Neural crest cell (in vitro differentiated cells): ENCODE measurements at places on chromosomes 7 and 10.

- no peak for DNase-seq
Measured at GRCh38 chr7:27775782-27776181, 35.8 kb downstream of the TAX1BP1 start.

DNA sequence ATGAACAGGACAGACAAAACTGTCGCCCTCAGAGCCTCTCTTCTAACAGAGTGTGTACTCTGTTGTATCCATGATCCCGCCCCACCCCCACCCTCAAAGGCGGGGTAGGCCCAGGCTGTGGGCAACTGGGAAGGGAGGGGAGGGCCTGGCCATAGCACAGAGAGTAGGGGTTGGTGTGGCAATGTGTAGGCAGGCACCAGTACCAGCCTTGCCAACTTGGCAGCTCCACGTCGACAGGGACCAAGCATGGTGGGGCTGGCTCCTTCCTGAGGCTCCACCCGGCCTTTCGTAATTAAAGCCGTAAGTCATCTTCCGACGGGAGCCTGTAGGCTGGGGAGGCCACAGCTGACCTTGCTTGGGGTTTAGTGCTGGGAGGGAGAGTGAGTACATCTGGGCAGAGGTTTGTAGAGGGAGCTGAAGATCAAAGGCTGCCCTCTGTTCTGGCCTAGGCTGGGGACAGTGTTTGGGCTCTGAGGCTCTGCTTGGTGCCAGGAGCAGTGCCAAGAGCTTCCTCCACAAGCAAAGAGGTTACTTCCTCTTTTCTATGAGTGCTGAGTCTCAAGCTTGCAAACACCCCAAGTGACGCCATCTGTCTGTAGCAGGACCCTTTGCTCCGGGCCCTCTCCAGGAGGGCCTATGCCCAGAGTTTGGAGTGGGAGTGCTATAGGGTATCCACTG lies 121.6 kb downstream of the C10orf105 start:
- DNase-seq, result no peak

DNA sequence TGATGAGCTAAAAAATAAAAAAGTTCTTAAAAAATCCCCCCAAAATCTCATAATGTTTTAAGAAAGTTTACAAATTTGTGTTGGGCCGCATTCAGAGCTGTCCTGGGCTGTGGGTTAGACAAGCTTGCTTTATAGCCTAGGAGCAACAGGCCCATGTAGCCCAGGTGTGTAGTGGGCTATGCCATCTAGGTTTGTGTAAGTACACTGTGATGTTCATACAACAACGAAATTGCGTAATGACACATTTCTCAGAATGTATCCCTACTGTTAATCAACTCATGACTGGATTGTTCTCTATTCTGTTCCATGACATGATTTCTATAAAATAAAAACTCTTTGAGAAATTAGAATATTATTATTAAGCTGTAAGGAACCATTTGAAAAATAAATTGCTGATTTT lies 13.0 kb downstream of the MIOS start:
- no peak for DNase-seq

DNA sequence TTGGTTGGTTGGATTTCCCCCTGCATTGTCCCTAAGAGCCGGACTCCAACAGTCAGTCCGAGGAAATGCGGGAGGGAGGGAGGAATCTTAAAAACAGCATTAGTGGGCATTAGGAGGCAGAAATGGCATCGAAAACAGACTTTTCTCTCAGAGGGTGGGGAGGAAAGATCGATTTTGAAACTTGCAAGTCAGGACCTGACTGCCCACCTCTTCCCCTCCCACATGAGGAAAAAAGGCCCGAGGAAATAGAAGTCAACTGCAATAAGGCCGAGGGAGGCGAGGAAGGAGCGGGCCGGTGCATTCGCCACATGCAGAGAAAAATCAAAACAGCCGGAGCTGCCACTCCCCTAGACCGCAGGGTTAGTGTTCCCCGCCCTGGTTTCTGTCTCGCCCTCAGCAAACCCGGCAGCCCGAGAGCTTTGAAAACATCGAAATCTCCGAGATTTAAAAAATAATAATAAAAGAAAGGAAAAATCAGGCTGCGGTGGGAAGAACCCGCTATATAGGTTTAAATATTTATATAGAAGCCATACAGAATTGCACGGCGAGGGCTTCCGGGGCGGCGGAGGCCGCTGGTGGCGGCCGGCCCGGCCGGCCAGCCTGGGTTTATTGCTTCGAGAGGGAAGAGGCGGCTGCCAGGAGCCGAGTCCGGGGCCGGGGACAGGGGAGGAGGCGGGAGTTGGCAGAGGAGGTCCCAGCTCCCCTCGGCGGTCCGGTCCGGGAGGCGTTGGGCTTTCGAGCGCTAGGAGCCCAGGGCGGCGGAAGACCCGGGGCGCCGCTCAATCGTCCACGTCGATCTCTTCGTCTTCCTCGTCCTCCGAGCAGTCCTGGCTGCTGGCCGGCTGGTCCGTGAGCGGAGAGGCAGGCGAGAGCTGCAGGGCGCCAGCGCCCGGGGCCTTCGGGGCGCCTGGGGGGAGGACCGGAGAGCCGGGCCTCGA lies 2.5 kb downstream of the LBX1 start:
- no peak for DNase-seq

DNA sequence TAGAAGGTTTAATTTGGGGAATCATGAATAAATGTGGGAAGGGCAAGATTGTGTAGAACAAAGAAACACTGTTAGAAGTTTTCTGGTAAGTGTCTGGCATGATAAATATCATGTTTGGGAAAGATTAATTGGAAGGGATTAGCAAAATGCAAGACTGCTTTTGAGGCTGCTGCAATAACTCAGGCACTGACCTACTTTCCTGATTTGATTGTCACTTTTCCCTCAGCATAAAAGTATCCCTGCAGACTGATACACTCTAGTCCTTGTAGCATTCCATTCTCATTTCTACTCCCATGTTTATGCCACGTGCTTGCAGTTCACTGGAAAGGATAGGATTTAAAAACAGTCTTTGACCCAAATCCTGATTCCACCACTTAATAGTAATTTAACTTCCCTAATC lies 303.3 kb upstream of the SEMA3A start:
- DNase-seq, result no peak

GRCh38 chr7:135239263-135239662 lies 5.6 kb downstream of the STRA8 start:
- DNase-seq, result no peak

DNA sequence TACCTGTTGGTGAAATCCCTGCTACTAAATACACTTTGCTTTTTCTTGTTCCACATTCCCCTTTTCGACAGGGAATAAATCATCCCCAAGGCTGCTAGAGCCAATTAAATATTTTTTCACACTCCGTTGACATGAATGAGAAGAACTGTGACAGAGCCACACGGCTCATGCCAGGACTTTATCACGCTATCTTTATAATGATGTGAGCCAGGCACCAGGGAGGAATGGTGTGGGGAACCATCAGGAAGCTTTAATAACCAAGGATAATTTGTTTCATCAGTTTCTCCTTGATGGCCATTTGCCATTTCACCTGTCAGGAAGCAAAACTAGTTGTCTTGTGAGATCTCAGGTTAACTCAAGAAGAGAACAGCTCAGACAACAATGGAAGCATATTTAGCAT lies 193.0 kb upstream of the C7orf33 start:
- no peak for DNase-seq

- DNase-seq, result no peak
Measured at GRCh38 chr10:28566458-28567015, 33.6 kb downstream of the WAC start.
